CD8-positive, alpha-beta memory T cell (primary cell): ENCODE measurements at places on chromosomes 4 and X. TPM values are rescaled to one million over a fixed set of nuclear protein-coding genes. Genes with fewer than 3 reads are reported as not detected.

The FGFBP1 gene
- not detected for total RNA-seq

The GPM6B gene
- not detected for total RNA-seq

The GSX2 gene
- total RNA-seq = not detected

The HTN3 gene
- total RNA-seq = not detected

The NUP62CL gene
- 2.6 TPM for total RNA-seq
